ENCODE measurements at places on chromosomes 3 and 15.

DNA sequence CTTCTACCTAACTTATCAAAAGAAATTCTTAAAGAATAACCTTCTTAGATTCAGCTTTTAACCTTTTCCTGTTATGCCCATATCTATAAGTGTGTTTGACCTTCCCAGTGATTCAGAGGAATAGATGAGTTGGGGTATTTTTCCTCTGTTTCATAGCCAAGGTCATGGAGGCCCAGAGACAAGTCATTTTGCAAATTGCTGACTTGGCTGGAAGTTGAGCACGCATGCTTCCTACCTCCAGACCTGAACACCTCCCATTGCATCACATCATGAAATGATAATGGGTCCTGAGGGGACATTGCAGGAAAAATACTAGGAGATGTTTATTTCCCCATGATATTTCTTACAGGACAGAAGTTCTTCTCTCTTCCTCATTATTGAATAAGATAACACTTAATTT lies 158.6 kb upstream of the LMCD1 start:
- DNase-seq = no peak

DNA sequence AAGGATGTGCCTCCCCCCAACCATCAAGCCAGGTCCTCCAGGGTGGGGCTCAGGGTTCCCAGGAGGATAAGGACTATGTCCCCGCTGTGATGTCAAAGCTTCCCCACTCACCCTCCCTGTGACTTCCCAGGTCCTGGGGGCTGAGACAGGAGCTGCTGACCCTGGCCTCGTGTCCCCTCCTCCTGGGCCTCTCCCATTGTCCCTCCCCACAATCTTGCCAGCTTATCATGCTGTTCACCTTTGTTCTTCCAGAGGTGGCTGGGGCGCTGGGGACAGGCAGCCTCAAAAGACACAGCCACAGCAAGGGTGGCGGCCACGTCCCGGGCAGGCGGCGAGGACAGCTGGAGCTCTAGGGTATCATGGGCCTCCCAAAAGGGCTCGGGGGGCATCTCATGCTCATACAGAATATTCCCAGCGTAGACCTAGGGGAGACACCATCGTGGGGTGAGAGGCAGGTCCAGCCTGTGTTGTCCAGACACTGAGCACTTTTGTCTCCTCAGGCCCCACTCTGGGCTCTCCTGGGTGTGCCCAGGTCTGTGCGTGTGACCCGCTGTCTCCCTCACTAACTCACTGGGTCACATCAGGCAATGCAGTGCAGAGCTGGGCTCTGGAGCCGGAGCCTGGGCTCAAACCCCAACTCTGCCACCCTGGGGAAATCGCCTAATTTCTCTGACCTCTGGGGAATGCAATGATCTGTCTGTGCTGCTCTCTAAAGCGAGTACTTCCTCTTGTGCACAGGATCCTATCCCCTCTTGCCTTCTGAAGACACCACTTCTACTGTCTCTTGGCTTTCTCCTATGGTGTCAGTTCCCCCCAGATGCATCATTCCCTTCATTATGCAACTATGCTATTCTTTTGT lies 30.0 kb downstream of the SNX33 start:
- DNase-seq = no peak

GRCh38 chr3:187197335-187197649 lies at the start of gene RTP1:
Gene RTP1, plus strand, starts transcription at chr3:187197486. Its CDS starts 30 bp downstream, at chr3:187197516.
- DNase-seq = no peak

- no peak for DNase-seq
These were observed 195.2 kb upstream of the DPPA4 start for GRCh38 chr3:109532257-109533216.
